HEK293T (cell line): ENCODE measurements at places on chromosomes 7 and 10.
A peak's percentile ranks its signal among the peaks of the same experiment; 100 is the strongest.

DNA sequence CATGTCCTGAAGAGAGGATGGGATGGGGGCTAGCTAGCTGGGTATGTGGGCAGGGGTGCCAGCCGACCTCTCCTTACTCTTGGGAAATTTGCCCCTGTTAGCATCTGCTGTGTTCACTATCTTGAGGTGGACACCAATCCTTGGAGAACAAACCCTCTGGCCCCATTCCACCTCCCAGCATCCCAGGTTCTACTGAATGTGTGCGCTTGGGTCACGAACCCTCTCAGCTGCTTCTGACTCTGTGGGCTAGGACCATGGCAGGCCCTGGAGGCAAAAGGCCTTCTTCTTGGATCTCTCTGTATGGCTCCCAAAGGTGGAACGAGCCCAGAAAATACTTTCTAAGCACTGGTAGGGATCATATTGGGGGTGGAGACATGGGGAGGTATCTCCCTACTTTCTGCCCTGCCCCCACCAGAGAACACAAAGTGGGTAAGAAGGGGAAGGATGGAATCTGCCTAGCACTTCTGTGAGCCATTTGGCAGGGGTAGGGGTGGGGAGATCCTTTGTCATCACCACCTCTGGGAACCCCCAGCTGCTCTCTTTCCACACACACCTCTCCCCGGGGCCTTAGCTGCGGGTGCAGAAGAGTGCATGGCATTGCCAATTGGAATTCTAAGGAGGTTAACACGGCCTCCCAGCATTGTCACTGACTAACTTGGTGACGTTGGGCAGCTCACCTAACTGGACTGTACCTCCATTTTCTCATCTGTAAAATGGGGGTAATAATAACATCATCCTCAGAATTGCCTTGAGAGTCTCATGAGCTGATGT lies 7.7 kb downstream of the UNC5B start:
- no peak for DNase-seq

DNA sequence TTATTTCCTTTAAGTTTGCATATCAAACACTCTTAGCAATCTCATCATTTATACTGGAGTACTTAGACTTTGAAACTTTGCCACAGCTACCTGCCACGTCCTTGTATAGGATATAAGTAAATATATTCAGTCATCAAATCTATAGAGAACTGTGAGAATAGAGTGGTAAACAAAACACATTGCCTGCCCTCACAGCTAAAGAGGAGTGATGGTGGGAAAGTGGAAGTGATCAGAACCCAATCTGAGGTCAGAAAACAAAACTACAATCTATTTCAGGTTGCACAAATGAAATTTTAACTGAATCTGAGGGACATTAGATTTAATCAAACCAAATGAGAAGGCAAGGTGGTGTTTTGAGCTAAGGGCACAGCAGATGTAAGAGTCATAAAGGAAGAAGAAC lies 74.8 kb downstream of the ZEB1 start:
- DNase-seq: no peak

GRCh38 chr10:34477249-34477648 lies 337.8 kb downstream of the PARD3 start:
- DNase-seq: no peak

GRCh38 chr7:31761646-31762045 lies 74.6 kb downstream of the PPP1R17 start:
- no peak for DNase-seq

DNA sequence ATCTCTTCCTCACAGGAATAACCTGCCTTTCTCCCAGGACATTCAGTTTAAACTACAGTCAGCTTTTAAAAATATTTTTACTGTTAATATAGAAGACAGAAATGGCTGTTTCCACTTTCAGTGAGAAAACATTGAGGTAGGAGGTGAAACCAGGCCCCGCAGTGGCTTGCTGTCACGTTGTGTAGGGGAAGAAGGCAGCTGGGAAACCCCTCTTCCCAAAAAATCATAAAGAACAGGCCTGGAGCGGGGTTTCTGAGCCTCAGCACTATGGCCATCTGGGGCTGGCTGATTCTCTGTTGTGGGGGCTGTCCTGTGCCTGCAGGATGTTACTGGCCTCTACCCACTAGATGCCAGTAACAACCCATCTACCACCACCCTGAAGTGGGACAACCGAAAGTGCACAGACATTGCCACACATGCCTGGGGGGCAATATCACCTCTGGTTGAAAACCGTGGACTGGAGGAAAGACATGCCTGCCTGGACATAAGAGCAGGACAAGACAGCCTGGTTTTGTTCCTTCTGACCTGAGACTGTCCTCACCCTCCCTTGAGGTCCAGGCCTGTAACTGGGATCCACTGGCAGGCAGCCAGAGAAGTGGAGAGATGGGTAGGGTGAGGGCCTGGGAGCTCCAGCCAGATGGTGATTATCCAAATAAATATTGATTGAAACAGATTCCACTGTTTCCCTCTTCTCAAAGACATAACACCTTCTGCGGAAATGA lies 43.9 kb downstream of the KCNH2 start:
- no peak for DNase-seq

- DNase-seq: no peak
These were observed 1.7 kb downstream of the ADAM8 start for GRCh38 chr10:133274751-133275683.

DNA sequence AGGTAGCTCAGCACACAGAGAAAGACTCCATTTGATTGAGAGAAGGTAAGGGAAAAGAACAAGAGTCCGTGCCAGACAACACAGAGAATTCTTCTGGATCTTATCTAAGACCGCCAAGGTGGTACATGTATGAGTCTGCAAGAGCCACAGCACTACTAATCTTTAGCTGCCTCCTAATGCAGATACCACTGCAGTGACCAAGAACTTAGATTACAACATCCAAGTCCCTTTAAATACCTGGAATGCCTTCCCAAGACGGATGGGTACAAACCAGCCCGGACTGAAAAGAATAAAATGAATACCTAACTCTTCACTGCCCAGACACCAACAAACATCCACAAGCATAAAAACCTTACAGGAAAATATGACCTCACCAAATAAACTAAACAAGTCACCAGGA lies 33.3 kb downstream of the TFEC start:
- DNase-seq: no peak

DNA sequence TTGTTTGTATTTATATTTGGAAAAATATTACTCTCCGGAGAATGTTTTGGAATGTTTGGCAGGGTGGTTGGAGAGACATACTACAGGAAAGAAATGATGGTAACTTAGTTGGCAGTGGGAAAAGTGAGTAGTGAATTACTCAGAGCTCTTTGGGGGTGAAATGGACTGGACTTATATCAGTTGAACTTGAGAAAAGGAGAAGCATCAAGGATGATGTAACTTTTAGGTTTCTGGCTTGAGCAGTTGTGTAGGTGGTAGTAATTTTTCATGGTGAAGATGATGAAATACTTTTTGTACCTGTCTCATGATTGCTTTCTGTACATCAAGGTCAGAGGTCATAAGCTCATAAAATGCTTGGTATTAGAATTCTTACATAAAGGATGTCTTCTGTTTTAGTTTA lies 617.2 kb downstream of the AUTS2 start:
- no peak for DNase-seq

DNA sequence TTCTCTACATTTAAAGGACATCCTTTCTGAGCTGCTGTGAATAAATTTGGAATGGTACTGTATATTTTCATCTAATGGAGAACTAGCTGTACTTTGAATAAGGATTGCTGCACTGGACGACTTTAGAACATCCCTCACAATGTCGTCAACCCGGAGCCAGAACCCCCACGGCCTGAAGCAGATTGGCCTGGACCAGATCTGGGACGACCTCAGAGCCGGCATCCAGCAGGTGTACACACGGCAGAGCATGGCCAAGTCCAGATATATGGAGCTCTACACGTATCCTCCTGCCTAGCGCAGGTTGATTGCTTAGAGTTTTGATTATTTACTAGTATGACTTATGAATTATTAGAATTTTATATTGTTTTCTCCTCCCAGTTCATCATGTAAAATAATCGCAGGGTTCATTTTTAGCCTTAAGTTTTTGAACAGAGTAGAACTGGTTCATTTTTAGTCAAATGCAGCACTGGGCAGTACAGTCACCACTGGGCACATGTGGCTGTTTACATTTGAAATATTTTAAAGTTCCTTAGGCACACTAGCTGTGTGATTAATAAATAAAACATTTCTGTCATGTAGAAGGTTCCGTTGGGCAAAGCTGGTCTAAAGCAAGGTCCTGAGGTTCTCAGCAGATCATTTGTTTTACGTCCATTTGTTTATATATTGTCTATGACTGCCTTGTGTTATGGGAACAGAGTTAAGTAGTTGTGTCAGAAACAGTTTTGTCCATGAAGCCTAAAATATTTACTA lies 31.5 kb downstream of the CUL1 start:
- DNase-seq: no peak

DNA sequence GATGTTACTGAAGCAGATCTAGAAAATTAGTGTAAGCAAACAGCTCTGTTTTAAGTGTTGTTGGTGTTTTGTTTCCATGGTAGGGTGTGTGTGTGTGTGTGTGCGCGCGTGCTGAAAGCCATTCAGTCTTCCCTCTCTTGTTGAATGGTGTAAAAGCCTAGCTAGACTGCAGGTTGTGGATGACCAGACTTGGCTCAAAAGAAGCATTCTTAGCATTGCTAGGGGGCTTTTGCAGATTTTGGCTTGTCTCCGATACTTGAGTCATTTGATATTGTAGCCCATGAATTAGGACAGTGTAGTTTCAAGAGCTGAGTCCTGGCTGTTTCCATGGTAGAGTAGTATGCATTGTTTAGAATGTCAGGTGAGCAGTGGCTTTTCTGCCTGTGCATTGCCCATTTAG lies 99.1 kb downstream of the SND1 start:
- DNase-seq: no peak

DNA sequence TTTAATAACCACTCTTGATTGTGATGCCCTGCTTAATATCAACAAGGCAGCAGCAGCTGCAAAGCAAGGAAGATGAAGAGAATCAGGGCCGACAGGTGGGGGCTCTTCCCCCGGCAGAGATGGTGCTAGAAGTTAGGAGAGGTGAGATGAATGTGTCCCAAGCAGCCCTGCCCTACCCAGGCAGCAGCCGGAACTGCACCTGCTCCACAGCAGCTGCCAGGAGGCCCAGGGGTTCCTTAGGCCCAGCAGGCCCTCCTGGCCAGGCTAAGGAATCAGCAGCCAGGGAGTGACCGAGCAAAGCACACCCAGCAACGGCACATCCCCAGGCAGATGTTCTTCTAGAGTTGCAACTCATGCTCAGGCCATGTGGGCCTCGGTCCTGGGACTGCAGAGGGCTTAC lies 17.9 kb downstream of the AFAP1L2 start:
- no peak for DNase-seq

- no peak for DNase-seq
These were observed 7.2 kb downstream of the VSIR start for GRCh38 chr10:71765906-71766716.

DNA sequence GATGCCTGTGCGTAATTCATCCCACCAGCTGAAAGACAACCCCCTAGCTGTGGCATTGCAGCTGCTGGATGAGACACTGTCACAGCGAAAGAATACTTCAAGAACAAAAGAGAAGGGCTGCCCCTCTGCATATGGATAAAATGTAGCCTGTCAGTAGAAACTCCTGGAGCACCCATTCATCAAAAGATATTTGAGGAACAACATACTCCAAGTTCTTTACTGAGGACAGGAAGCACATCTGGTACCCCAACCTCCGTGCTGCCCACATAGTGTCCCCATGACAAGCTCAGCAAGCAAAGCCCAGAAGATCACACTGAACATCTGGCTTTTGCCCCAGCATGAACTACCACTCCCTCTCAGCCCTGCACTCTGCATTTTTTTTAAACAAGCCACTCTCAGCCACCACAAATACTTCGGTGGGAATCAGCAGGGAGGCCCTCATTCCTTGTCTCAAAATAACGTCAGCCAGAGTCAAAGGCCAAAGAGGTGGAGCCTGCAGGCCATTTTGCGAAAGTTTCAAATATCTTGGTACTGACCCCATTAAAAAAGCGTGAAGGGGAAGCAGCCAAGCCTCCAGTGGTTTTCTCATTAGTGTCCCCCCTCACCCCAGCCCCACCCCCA lies 1.7 kb downstream of the CREB3L2 start:
- DNase-seq: peak; percentile 46

GRCh38 chr7:70698219-70698832 lies 433.6 kb upstream of the GALNT17 start:
- peak; percentile 47 for DNase-seq

DNA sequence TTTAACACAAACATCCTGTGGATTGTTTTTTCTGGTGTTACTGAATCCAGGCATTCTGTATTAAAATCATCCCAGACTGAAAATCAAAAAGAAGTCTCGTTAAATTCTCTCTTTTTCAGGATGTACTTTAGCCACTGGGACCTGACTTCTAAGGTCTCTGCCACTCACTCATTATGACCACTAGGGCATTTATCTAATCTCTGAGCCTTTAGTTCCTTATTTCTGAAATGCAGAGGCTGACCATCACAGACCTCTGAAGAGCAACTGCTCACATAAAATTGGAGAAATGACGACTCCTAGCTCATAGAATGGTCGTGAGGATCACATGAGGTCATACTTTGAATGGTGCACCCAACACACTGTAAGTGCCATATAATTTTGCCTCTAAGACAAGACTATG lies 63.2 kb downstream of the KCNMA1 start:
- no peak for DNase-seq

DNA sequence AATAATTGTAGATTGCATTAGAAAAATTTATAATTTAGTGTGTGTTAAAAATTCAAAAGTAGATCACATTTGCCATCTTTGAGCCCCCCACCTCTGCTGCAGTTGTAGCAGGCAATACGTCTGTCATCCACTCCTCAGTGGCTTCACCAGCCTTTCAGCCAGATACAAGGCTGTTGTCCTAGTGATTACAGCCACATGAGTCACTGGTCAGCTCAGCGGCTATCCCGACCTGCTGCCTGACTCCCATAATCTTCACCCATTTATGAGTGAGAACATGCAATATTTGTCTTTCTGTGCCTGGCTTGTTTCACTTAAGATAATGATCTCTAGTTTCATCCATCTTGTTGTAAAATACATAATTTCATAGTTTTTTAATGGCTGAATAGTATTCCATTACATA lies 9.2 kb downstream of the OR2A5 start:
- no peak for DNase-seq

- DNase-seq: no peak
These were observed 75.5 kb upstream of the CXCL12 start for GRCh38 chr10:44460416-44460815.

- no peak for DNase-seq
These were observed 2.1 kb upstream of the FAM3C start for GRCh38 chr7:121398246-121398645.

DNA sequence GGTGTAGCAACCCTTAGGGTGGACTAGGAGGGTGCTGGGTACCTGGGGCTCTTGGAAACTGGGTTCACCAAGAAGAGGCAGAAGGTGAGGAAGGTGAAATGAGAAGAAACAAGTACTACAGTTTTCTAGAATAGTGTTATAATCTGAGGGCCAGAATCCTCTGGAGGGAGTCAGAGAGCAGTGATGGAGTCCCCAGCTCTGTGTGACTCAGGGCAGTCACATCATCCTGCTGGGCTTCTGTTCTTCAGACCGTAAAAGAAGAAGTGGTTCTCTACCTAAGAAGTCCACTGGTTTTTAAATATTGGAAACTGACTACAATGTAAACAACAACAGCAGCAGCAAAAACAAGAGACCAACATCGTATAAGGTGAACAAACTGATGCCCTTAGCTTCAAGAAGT lies 197.3 kb downstream of the PRPF18 start:
- no peak for DNase-seq

GRCh38 chr7:7131273-7131672 lies 51.1 kb upstream of the C1GALT1 start:
- no peak for DNase-seq
